ENCODE measurements at places on chromosomes 2 and 18.

- H3K36me3 ChIP-seq = no peaks in the 10 kb centered on the region
- no peak for DNase-seq
- H3K4me3 ChIP-seq = no peak overlapping the region
- H3K27ac ChIP-seq = no peak overlapping the region
- no peaks in the 10 kb centered on the region for H3K4me1 ChIP-seq
- no peaks in the 10 kb centered on the region for H3K27me3 ChIP-seq
Observed at GRCh38 chr2:30987566-30987965, 150.7 kb downstream of the GALNT14 start.

GRCh38 chr2:85921659-85922058 lies 32.9 kb upstream of the ST3GAL5 start:
- peaks cover 29% of the 10 kb centered on the region for H3K4me1 ChIP-seq
- H3K27ac ChIP-seq = peak overlapping the region; percentile 43
- H3K27me3 ChIP-seq = no peaks in the 10 kb centered on the region

- H3K27me3 ChIP-seq = no peaks in the 10 kb centered on the region
- no peak overlapping the region for H3K27ac ChIP-seq
- H3K4me1 ChIP-seq = no peaks in the 10 kb centered on the region
- no peaks in the 10 kb centered on the region for H3K36me3 ChIP-seq
Observed at GRCh38 chr2:60849187-60849586, 32.2 kb upstream of the REL start.

GRCh38 chr18:78558948-78559347 lies 420.7 kb upstream of the SALL3 start:
- H3K4me1 ChIP-seq = no peaks in the 10 kb centered on the region
- H3K4me3 ChIP-seq = no peak overlapping the region
- H3K27ac ChIP-seq = no peak overlapping the region
- H3K36me3 ChIP-seq = no peaks in the 10 kb centered on the region
- peak; percentile 77 for DNase-seq

- no peak overlapping the region for H3K27ac ChIP-seq
- no peak for DNase-seq
- no peaks in the 10 kb centered on the region for H3K4me1 ChIP-seq
- H3K4me3 ChIP-seq = no peak overlapping the region
Observed at GRCh38 chr2:206149330-206149729, 9.9 kb downstream of the NDUFS1 start.

DNA sequence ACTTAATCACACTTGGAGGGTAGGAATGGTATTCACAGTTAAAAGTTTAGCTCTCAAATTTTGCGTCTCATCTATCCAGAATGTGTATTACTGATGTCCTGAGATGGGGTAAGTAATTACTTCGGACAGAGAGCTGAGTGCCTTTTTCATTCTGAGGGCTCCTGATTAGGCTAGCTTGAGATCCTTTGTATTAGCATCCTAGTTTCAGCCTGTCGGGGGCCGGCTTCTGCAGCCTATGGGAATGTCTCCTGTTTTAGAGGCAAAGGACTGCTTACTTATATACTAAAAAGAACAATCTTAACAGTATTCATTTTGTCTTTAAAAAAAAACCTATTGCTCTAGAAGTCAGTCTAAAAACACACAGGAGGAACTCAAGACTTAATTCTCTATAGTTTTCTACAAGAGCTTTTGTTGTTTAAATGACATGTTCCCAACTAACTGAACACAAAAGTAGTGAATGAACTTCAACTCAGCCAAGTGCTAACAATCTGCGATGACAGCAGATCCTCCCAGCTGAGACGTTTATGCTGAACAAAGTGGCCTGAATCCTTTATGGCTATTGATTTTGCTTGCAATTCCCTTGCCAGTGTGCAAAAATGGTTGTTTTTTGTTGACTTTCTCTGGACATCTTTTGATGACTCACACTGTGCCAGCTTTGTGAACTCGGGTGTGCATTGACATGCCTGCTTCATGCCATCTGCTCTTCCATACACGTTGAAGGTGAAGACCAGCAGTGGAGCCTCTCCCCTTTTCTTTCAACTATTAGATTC lies 118.7 kb downstream of the LYPD6B start:
- no peak overlapping the region for H3K4me3 ChIP-seq
- DNase-seq = no peak
- no peaks in the 10 kb centered on the region for H3K27me3 ChIP-seq
- no peak overlapping the region for H3K27ac ChIP-seq
- H3K4me1 ChIP-seq = no peaks in the 10 kb centered on the region

DNA sequence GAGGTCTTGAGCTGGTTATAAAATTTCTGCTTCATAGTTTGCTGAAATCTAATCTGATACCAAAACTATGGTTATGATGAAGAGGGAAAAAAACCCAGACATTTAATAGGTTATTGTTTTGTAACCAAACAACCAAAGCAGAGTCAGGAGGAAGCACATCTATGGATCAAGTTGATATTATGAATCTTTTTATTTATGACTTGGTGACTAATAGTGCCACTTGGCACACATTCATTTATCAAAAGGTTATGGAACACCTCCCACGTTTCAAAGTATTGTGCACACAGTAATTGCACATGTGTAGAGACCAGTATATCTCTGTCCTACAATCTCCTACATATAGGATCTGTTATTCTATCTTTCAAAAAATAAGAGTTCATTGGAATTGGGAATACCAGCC lies 93.0 kb downstream of the DPP4 start:
- H3K36me3 ChIP-seq = no peaks in the 10 kb centered on the region
- H3K27me3 ChIP-seq = no peaks in the 10 kb centered on the region
- DNase-seq = no peak
- H3K4me3 ChIP-seq = no peak overlapping the region

DNA sequence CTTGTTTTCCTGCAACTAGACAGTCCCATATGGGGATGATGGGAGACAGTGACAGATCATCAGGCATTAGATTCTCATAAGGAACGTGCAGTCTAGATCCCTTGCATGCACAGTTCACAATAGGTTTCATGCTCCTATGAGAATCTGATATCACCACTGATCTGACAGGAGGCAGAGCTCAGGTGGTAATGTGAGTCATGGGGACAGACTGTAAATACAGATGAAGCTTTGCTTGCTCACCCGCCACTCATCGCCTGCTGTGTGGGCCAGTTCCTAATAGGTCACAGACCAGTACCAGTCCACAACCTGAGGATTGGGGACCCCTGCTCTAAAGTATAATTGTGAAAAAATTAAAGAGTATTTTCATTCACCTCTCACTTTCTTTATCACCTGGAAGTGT lies 23.6 kb upstream of the RAB1A start:
- DNase-seq = no peak
- no peak overlapping the region for H3K27ac ChIP-seq
- no peaks in the 10 kb centered on the region for H3K36me3 ChIP-seq
- H3K4me3 ChIP-seq = no peak overlapping the region
- H3K4me1 ChIP-seq = no peaks in the 10 kb centered on the region

GRCh38 chr2:189544318-189545042 lies 36.1 kb downstream of the SLC40A1 start:
- peak overlapping the region; percentile 57 for H3K27ac ChIP-seq
- DNase-seq = no peak
- no peaks in the 10 kb centered on the region for H3K27me3 ChIP-seq
- no peak overlapping the region for H3K4me3 ChIP-seq

- H3K4me1 ChIP-seq = no peaks in the 10 kb centered on the region
- DNase-seq = no peak
- H3K27ac ChIP-seq = no peak overlapping the region
- H3K4me3 ChIP-seq = no peak overlapping the region
Observed at GRCh38 chr18:56696966-56697365, 45.8 kb downstream of the WDR7 start.

GRCh38 chr2:191345788-191346187 lies 100.6 kb downstream of the MYO1B start:
- no peaks in the 10 kb centered on the region for H3K27me3 ChIP-seq
- H3K4me3 ChIP-seq = no peak overlapping the region
- DNase-seq = no peak
- H3K4me1 ChIP-seq = no peaks in the 10 kb centered on the region
- H3K36me3 ChIP-seq = no peaks in the 10 kb centered on the region

DNA sequence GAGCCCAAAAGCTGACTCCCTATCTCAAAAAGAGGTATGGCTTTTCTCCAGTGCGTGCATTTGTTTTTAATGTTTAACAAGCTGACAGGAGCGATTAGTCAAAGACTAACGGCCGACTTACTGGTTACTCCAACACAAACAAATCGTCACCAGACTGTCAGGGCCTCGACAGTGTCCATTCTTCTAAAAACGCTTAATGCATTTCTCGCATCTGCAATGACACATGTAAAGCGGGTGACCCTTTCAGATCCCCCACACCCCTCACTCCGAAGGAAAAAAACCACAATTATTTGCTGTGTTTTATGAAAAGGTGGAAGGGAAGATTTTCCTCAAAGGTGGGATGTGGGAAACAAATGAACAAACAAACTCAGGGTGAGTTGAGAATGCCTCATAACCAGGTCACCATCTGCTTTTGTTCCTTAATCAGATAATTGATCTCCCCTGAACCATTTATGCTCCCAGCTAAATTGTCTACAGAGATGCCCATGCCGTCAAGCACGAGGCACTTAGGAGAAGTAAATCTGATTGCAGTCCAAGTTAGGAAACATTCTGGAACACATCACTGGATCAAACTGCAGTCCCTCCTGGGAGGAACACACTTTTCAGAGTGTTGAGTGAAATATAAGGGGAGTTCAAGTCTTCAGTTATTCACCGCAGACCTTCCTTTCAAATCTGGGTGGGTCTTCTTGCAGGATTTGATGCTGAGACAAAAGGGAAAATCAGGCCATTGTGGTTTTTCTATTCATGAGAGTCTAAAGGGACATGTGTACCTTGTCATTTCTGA lies 340.8 kb downstream of the CMPK2 start:
- no peaks in the 10 kb centered on the region for H3K27me3 ChIP-seq
- H3K4me1 ChIP-seq = no peaks in the 10 kb centered on the region
- H3K27ac ChIP-seq = no peak overlapping the region
- no peak overlapping the region for H3K4me3 ChIP-seq
- DNase-seq = no peak
- no peaks in the 10 kb centered on the region for H3K36me3 ChIP-seq

DNA sequence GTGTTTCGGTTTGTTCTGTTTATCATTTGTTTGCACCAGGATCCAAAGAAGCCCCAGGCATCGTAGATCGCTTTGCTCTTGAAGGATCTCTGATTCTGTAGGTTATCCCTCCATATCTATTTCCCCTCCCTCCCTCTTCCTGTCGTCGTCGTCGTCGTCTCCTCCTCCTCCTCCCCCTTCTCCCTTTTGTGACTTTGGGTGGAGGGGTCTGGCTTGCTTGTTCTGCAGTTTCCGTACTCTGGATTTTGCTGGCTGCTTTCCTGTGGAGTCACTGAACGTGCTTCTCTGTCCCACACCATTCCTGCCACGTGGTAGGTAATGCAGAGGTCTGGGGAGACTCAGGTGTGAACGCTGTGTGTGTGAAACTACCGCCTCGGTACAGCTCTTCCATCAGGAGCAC lies 225.0 kb downstream of the LDLRAD4 start:
- H3K36me3 ChIP-seq = no peaks in the 10 kb centered on the region
- DNase-seq = no peak
- H3K27me3 ChIP-seq = no peaks in the 10 kb centered on the region
- H3K4me1 ChIP-seq = peaks cover 15% of the 10 kb centered on the region

DNA sequence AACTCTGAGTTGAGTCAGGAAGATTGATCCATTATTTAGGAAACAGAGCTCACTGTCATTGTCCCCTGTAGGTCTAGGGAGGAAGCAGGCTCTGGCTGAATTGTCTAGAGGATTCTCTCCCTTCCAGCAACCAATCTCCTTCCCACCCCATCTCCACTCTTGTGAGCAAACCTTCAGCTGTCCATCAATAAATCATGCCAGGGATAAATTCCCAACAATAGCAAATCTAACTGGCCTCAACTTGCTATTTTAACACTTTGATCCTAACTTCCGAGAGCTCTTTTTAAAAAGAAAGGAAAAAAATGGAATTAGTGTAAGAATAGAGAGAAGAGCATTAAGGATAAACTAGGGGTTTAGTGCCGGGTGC lies 53.5 kb downstream of the ATP8B1 start:
- DNase-seq = no peak
- H3K4me3 ChIP-seq = no peak overlapping the region
- no peaks in the 10 kb centered on the region for H3K27me3 ChIP-seq
- H3K36me3 ChIP-seq = no peaks in the 10 kb centered on the region
- no peak overlapping the region for H3K27ac ChIP-seq

DNA sequence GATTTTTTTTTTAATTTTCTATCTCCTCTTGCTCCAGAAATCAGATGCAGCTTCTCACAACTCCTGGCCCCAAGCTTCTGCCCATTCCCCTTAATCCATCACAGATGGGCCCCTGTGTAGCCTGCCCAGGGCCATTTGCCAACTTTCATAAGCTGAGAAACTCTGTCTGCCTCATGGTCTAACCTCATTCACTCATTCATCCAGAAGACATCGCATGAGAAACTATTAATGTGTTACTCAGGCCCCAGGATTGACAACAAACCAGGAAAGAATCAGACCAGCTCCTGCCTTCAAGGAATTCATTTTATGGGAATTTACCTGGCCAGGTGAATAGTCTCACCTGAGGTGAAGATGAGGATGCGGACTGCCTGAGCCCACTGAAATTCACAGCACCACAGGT lies 35.0 kb downstream of the SLC14A2 start:
- DNase-seq = no peak
- no peak overlapping the region for H3K27ac ChIP-seq
- no peaks in the 10 kb centered on the region for H3K36me3 ChIP-seq

DNA sequence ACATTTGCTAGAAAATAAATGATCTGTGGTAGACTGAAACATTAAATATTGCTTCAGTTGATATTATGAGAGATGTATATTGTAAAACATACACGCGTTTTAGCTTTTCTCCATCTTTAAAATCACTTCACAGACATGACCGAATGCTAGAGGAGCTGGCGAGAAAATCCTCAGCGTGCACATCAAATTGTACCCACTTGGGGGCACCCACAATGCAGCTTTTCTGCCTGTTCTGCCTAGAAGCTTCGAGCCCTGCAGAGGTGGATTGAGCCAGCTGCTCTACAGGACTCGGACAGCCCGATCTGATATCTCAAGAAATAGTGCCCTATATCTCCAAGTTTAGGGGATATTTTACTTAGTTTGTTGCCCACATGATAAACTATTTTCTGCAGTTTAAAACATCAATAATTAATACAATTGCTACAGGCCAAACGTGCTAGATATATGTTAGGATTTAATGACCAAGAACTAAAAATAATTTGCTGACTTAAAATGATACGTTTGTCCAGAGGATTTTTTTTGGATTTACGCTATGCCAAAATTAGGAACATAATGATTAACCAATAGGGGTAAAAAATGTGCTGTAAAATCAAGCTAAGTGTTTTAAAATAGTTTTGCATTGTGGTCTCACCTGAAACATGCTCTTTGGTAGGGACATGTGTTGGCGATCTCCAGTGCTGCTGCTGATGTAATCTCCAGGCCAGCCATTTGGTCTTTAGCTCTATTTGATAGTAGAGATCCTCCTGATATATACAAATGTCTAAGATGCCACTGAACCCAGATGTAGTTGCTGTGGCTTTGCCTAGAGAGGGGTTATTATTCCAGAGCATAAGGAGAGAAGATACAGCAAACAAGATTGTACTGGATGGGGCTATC lies 22.3 kb upstream of the ATP5MC3 start:
- H3K4me1 ChIP-seq = no peaks in the 10 kb centered on the region
- no peaks in the 10 kb centered on the region for H3K27me3 ChIP-seq
- H3K36me3 ChIP-seq = no peaks in the 10 kb centered on the region
- no peak for DNase-seq
- H3K4me3 ChIP-seq = no peak overlapping the region
